Stimulated activated CD4-positive, alpha-beta T cell treated with anti-CD3 and anti-CD28 coated beads, TNF-alpha, amount 100 ng/mL, for 4 hours (primary cell): ENCODE measurements at places on chromosomes 11 and 22.

DNA sequence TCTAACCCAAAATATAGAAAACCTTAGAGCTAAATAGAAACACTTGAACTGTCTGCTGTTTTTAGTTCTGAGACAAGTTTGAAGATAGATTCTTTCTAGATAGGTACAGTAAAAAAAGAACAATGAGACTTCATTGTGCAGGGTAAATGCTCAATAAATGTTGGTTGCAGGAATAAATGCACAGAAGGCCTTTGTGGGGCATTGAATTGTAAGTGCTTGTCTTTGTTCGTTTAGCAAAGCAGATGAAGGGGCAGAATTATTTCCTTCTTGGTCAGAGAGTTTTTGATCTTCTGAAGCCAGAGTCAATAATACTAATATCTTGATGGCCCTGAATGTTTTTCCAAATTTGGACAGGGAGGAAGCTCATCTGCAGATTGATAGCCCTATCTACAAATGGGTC, 340.4 kb downstream of the OPCML start:
- DNase-seq: no peak

GRCh38 chr11:69431136-69431535, 50.3 kb upstream of the LINC01488 start:
- no peak for DNase-seq

DNA sequence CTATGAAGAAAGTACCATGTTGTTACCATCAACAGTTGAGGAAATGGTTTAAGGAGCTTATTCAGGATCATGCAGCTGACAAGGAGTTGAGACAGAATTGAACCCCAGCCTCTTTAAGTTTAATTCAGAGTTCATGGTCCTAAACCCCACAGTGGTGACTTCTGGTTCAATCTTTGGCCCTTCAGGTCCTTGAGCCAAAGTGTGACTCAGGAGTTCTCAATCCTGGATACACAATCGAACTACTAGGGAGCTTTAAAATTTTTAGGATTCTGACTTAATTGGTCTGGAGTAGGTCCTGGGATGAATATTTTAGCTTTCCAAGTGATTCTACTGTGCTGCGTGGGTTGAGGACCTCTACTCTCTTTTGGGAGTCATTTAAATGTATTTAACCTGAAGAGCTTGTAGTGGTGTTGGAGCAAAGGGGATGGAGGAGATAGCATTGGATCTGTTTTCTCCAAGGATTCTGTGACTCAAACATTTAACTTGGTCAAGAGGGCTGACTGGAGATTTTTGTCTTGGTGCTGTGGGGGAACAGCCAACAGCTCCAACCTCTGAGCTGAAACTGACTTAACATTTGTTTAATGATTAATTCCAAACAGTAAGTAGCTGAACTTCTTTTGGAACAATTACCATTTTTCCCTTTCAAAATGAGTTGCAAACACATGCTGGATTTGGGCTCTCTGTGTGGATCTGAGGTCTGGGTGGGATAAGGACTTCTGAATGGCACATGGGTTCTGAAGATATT, 80.1 kb downstream of the INSC start:
- DNase-seq: no peak

- DNase-seq: no peak
Observed at GRCh38 chr11:62931499-62932278, 10.5 kb upstream of the CHRM1 start.

GRCh38 chr11:122339436-122340060, 223.5 kb upstream of the BLID start:
- DNase-seq: no peak

DNA sequence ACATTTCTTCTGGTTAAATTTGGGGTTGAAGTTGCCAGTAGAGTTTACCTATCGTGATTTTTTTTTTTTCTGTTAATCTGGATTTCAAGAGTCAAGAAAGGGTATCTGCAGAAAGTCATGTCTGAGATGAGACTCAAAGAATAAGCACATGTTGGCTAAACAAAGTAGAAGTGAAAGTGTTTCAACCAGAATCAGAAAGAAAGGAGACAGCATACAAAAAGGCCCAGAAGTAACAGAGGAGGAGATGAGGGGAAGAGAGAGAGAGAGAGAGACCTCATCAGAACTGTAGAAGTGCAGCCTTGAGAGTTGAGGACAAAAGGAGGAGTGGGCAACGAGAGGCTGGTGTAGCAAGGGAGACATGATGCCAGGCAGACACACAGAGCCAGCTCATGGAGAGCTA, 54.9 kb downstream of the SVIP start:
- DNase-seq: no peak

DNA sequence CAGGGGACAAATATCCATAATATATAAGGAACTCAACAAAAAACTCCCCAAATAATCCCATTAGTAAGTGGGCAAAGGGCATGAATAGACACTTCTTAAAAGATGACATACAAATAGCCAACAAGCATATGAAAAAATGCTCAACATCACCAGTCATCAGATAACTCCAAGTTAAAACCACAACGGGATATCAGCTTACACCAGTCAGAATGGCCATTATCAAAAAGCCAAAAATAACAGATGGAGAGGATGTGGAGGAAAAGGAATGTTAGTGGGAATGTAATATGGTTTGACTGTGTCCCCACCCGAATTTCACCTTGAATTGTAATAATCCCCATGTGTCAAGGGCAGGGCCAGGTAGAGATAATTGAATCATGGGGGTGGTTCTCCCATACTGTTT, 350.1 kb downstream of the GUCY1A2 start:
- no peak for DNase-seq

DNA sequence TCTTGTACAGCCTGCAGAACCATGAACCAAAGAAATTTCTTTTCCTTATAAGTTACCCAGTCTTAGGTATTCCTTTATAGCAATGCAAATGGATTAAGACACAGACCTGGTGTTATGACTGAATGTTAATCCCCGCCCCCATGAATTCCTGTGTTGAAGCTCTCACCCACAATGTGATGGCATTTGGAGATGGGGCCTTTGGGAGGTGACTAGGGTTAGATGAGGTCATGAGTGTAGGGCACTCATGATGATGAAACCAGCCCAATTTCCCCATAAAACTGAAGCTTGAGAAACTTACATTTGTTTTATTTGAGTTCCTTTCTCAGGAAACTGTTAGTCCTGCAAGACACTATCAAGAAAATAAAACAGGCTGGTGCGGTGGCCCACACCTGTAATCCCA, 115.8 kb upstream of the THY1 start:
- DNase-seq: no peak

DNA sequence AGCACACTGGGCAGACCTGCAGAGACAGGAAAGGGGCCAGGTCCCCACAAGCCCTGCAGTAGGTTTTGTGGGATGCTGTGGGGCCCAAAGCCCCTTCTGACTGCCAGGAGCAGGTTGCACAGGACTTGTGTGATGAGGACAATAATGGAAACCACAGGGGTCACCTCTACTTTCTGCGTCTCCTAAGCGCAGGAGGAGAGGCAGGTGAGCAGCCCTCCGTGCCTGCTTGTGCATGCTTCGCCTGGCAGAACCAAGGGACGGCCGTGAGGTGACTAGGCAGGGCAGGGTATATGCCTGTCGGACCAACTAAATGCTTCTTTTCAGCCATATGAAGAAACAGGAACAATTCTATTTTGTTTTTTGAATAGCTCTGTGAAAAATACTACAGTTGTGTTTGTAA, 77.9 kb upstream of the PITPNB start:
- DNase-seq: no peak

DNA sequence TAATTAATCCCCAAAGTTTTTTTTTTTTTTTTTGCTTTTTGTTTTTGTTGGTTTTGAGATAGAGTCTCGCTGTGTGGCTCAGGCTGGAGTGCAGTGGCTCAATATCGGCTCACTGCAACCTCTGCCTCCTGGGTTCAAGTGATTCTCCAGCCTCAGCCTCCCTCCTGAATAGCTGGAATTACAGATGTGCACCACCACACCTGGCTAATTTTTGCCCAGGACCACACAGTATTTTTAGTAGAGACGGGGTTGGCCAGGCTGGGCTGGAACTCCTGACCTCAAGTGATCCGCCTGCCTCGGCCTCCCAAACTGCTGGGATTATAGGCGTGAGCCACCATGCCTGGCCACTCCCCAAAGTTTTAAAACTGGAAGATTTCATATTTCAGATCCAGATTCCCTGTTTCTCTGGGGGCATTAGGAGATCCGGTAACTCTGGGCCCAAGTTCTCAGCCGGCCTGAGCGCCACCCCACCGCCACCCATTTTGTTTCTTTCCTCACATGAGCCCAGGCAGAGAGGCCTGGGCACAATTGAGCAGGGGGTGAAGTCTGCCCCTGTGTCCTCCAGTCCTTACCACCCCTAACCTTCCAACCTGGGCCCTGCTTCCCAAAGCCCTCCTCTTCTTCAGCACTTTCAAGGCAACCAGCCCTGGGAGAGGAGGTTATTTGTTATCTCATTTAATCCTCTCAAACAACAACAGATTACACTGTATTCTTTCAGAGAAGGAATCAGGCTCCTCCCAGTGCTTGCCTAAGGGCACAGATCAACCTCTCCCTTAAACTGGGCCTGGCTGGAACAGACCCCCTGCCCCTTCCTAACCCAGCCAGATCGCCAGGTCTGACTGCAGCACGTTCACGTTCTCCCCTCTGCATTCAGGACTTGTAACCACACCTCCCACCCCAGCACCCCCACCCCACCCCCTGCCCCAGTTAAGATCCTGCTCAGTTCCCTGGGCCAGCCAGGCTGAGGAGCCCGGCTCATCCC, 1.9 kb upstream of the CSNK1E start:
- no peak for DNase-seq

- no peak for DNase-seq
Observed at GRCh38 chr22:22737590-22737989, 93.2 kb downstream of the GGTLC2 start.

DNA sequence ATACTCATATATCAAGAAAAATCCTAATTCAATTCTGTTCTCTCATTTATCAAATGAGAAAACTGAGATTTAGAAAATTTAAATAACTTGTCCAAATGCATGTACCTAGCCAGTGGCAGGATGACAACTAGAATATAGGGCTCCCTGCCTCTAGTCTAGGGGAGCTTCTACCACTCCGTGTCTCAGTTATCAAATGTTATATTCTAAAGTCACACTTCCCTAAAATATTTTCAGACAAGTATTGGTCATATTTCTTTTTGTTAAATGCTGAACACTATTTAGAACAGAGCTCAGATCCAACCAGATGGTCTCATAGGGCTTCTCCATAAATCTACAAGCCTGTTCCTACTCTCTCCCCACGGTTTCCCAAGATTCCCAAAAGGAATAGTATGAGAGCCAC, 26.3 kb downstream of the KCNJ1 start:
- DNase-seq: no peak

DNA sequence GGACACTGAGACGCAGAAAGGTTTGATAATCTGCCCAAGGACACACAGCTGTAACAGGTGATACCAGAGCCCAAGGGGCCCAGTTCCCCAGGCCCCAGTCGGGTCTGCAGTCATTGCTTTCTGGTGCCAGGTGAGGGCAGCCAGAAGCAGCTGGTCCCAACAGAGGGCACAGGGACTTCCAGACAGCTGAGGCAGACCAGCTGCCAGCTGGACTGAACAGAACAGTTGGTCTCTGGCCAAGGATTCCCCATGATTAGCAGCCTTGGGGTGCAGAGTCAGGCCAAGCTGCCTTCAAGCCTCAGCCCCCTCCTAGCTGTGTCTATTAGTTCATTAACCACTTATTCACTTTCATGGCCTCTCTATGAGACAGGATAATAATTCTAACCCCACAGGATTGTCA, 105.6 kb downstream of the RRAS2 start:
- no peak for DNase-seq

- DNase-seq: no peak
Observed at GRCh38 chr11:78973876-78974275, 399.2 kb upstream of the NARS2 start.

- DNase-seq: no peak
Observed at GRCh38 chr11:531919-532526, 3.4 kb downstream of the HRAS start.

DNA sequence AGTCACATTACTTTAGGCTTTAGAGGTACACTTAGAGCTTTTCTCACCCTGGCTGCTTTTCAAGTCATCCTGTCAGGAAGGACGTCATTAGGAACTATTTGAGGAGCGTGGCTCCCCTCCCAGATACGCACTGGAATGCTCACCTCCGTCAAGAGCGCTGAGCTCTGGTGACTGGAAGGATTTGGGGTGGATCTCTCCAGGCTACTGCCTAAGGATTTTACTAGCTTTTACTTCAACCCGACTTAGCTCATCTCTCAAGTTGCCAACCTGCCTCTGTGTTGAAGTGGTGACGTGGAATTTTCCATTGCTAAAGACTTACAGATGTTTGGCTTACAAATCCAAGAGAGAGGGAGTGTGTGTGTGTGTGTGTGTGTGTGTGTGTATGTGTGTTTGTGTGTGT, 355.3 kb upstream of the CCDC90B start:
- DNase-seq: no peak

DNA sequence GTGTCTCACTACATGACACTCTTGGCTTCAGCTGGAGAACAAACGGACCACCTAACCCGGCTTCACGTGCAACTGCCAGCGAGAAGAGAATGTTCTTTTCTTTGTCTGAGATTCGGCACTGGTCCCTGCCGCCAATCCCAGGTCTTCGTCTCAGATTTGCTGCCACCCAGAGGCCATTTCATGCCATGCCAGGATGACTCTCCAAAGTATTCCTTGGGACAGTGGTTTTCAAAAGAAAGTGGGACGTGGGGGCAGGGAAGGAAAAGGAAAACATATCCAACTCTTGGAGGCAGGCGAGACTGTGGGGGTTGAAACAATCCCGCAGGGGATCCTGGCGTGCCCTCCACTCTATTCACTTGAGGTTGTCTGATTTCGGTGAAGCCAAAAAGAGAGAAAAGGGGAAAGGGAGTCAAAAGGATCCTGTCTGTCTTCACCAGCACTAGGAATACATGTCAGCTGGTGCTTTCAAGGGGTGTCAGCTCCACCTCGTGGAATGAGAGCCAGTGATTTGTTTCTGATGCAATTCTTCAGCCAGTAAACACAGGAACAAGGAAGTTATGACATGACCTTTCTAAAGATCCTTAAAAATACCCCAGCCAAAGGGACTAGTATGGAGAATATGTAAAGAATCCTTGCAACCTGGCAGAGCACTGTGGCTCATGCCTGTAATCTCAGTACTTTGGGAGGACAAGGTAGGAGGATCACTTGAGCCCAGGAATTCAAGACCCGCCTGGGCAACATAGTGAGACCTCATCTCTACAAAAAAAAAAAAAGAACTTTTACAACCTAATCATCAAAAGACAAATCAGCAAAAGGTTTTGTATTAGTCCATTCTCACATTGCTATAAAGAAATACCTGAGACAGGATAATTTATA, 41.0 kb upstream of the APLNR start:
- peak; percentile 4 for DNase-seq
